ENCODE measurements at places on chromosomes 5 and 9.

- DNase-seq = peak; percentile 60
These were observed 138.3 kb upstream of the SMIM23 start for GRCh38 chr5:171647043-171647903.

- no peak for DNase-seq
These were observed 19.4 kb upstream of the DEPDC1B start for GRCh38 chr5:60719329-60719728.

GRCh38 chr9:137116027-137116507 lies 1.5 kb upstream of the DPP7 start:
- no peak for DNase-seq

DNA sequence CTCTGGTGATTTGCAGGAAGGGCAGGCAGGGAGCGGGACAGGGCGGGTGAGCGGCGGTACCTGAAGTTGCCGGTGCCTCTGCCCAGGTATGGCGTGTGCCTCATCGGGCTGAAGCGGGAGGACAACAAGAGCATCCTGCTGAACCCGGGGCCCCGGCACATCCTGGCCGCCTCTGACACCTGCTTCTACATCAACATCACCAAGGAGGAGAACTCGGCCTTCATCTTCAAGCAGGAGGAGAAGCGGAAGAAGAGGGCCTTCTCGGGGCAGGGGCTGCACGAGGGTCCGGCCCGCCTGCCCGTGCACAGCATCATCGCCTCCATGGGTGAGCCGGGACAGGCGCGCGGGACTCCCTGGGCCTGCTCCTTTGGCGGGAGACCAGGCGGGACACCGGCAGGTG lies 68.8 kb downstream of the KCNT1 start:
- DNase-seq = no peak

DNA sequence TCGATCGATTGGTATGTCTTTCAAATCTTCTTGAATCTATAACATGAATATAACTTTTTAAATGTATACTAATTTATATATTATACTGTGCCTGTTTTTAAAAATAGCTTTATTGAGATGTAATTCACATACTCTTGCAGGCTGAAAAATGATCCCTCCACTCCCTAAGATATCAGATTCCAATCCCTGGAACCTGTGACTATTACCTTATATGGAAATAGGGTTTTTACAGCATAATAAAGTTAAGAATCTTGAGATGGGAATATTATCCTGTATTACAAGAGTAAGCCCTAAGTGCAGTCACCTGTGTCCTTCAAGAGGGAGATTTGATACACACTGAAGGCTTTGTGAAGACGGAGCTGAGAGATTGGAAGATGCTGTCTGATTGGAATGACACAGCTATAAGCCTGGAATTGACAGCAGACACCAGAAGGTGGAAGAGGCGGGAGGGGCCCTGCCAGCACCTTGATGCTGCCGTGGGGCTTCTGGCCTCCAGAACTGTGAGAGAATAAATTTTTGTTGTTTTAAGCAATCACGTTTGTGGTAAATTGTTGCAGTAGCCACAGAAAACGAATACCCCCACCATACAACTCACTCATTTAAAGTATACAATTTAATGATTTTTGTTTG lies 161.3 kb downstream of the RMI1 start:
- no peak for DNase-seq

GRCh38 chr5:33631139-33631538 lies 190.4 kb downstream of the TARS1 start:
- no peak for DNase-seq

GRCh38 chr5:180020176-180020575 lies 51.4 kb downstream of the RNF130 start:
- DNase-seq = no peak

DNA sequence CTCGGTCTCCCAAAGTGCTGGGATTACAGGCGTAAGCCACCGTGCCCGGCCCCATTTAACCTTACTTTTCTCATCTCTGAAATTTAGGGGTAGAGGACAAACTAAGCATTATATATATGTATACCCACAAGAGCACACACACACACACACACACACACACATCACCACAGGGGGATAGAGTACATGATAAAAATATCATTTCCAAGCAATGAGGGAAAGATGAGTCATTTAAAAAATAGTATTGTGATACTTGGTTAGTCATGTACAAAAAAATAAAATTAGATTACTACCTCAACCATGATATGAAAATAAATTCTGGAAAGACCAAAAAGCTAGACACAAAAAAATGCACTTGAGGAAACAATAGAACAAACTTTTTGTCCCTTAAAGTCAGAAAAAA lies 67.2 kb downstream of the CDH18 start:
- DNase-seq = no peak

GRCh38 chr9:16385590-16385989 lies 484.9 kb downstream of the BNC2 start:
- DNase-seq = peak; percentile 39

DNA sequence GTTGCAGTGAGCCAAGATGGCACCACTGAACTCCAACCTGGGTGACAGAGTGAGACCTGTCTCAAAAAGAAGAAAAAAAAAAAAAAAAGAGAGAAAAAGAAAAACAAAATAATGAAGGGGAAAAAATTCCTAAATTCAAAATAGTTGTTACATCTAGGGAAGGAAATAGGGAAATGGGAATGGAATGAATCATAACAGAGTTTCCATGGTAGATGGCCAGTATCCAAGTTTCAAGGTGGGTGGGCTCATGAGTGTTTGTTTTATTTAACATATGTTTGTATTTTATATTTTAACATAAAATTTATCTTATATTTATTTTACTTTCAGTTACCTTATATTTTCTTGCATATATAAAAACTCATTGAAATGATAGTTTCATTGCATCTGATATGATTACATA lies 215.6 kb downstream of the ARHGEF28 start:
- DNase-seq = no peak

DNA sequence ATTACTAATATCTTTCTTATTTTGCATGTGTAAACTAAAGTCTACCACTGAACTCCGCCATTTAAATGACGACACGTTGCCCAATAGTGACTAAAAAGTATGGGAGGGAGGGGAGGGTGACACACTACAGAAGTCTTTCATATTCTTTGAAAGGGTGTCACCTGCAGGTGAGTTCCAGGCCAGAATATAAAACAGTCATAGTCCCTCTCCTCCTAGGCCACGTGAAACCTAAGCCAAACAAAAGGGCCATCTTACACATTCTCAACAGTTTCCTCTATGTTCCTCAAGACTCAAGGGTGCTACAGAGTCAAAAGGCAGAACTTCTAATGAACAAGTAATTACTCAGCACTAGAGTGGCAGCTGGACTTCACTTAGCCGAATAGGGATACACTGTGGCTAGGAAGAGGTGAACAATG lies 6.4 kb downstream of the CEMIP2 start:
- peak; percentile 74 for DNase-seq

- DNase-seq = no peak
These were observed 1509.7 kb upstream of the WWC1 start for GRCh38 chr5:166781737-166782136.

- DNase-seq = no peak
These were observed 18.8 kb upstream of the ANKRD33B start for GRCh38 chr5:10545084-10545483.

GRCh38 chr5:123211084-123211483 lies 122.0 kb downstream of the PRDM6 start:
- peak; percentile 56 for DNase-seq

- DNase-seq = no peak
These were observed 49.7 kb upstream of the STXBP1 start for GRCh38 chr9:127562279-127562796.
